GM12878 (cell line): ENCODE measurements at places on chromosomes 11 and 22. TPM values are rescaled to one million over a fixed set of nuclear protein-coding genes. Genes with fewer than 3 reads are reported as not detected.

Gene TRPM5
- total RNA-seq = not detected in 2 replicates

Gene ACTN3
- total RNA-seq = 0.36 and 0.40 TPM in 2 replicates

Gene FGF4
- not detected in 2 replicates for total RNA-seq

Gene UPK3A
- total RNA-seq = not detected in 2 replicates

Gene MS4A4A
- 0.88 and 1.2 TPM in 2 replicates for total RNA-seq

Gene SPTBN2
- total RNA-seq = 0.69 and 0.98 TPM in 2 replicates

Gene CRYBA4
- total RNA-seq = not detected in 2 replicates

Gene KCTD14
- 0.38 and 0.43 TPM in 2 replicates for total RNA-seq

Gene NXPE1
- total RNA-seq = 0.16 TPM in 1 of 2 replicates, not detected in the other

Gene SLC25A45
- 28.6 and 29.1 TPM in 2 replicates for total RNA-seq
